ENCODE measurements at places on chromosomes 6 and 20.
A peak's percentile ranks its signal among the peaks of the same experiment; 100 is the strongest.

GRCh38 chr6:136546331-136546730 is 3.9 kb downstream of the MAP7 start:
- no peak for DNase-seq

DNA sequence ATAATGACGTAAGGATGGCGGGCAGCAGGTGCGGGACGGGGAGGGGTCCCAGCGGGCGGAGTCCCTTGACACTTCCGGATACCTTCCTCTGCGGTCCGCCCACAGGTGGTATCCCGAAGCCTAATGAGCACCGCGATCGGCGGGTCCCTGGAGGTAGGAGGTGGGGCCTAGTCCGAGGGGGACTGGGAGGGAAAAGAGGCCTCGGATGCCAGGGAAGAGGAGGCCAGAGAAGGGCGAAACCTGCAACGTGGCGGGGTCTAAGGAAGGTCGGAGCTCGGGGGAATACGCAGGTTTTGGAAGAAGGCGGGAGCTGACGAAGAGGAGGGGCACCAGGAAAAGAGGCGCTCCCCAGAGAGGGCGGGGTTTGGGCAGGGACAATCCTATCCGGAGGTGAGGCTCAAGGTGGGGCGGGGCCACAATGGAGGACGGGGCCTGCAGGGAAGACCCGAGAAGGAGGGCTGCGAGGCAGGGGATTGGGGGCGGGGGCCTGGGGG is 3.7 kb downstream of the PRSS16 start:
- peak; percentile 9 for DNase-seq

GRCh38 chr6:151044465-151045441 is 179.3 kb downstream of the MTHFD1L start:
- DNase-seq = no peak

- DNase-seq = no peak
Measured at GRCh38 chr6:15614277-15614676, 48.6 kb downstream of the DTNBP1 start.

- no peak for DNase-seq
Measured at GRCh38 chr6:125714441-125715090, 34.9 kb upstream of the HEY2 start.

GRCh38 chr6:166714187-166714510 is 87.1 kb upstream of the RPS6KA2 start:
- DNase-seq = no peak

DNA sequence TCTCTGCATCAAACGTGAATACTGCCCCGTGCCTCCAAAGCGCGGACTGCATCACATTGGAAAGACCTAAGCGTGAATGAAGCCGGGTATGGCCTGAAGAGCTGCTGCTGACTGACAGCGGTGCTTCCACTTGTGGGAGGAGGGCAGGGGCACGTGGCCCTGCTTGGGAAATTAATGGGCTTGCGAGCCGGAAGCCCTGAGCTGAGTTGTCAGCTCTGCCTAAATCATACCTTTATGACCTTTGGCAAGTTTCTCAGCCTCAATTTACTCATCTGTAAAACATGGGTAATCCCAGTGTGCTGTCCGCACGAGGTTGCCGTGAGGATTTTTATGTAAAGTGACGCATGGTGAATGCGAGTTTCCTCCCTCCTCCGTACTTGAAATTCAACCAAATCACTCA is 67.0 kb upstream of the FOXQ1 start:
- DNase-seq = no peak

GRCh38 chr6:113649880-113650609 is 207.1 kb upstream of the MARCKS start:
- DNase-seq = no peak

DNA sequence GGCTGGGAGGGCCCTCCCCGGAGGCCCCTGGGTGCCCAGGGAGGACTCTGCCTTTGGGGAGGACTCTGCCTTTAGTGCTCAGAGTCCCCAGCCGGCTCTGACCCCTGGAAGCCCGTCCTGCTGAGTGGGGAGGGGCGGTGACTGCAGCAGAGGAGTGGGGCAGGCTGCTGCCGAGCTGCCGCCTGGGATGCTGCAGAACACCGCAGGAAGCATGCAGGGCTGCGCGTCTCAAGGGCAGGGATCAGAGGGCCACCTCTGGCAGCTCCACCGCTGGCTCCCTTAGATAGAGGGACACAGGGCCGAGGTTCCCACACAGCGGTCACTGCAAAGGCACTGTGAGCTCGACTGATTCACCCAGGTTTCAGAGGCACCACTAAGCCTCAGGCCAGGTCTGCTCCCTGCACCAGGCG is 82.2 kb upstream of the GATA5 start:
- DNase-seq = no peak

GRCh38 chr20:17874271-17875105 is 94.1 kb downstream of the SNX5 start:
- no peak for DNase-seq

DNA sequence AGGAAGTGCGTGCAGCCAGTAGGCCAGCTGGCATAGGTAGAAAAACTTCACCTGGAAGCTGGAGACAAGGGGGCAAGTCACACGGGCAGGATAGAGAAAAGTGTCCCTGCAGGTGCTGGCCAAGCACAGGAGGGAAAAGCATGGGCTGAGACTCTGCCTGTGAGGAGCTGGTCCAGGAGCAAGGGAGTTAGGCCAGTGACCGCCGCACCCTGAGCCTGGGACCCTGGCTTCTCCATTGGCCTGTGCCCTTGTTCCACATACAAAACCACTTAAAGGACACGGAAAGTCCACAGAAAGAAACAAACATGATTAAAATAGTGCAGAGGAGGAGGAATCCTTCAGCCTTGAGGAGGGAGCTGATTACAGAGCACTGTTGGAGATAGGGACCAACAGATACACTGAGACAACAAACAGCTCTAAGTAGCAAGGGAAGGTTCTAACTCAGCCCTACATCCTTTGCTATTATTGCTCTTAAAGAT is 68.6 kb downstream of the TRAM2 start:
- no peak for DNase-seq

GRCh38 chr20:53949319-53949839 is 121.0 kb downstream of the BCAS1 start:
- peak; percentile 41 for DNase-seq

DNA sequence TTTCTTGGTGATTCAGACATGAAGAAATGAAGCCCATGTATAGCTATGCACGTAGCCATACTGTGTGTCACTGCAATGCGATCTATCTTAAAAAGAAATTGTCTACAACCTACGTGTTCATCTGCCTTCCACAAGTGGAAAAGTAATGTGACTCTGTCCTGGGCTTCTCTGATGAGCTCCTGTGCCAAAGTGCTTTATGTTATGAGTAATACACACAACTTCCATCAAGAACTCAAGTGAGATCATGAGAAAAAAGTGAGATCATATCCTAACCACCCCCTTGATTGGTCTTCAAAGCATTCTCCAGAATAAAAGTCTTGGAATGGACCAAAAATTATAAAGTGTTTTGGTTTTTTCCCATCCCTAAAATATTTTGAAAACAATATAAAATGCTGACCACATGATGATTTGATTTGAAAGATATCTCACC is 114.3 kb downstream of the DST start:
- DNase-seq = no peak

DNA sequence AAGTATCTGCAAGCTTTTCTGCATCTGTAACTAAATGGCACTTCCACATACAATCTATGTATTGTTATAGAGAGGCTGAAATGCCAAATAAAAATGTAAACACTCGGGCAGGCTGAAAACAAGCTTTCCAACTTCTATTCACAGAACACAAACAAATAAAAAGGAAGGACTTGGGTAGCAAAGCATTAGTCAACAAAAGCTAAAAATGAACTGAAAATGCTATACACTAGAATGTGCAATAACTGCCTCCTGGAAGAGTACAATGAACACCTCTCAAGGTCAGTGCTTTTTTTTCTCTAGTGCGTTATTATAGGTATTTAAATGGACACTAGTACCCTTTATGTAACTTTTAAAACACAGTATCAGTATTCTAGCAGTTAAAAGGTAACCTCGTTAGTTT is 31.4 kb downstream of the STK38 start:
- DNase-seq = no peak

DNA sequence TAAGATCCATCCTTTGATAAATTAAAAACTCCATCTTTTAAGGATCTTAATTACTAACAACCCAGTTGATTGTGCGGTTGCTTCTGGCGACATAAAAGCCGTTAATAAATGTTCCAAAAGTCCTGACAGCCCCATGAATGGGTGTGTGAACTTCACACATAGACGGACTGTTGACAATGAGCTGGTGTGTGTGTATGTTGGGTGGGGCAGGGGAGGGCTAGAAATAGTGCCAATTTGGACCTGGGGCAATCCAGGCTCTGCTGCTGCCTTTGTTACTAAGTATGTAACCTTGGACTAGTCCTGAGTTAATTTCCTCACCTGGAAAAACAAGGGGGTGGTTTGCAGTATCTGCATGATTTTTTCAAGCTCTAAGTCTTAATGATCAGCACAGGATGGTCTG is 4.2 kb downstream of the MAS1 start:
- no peak for DNase-seq

- no peak for DNase-seq
Measured at GRCh38 chr6:127564761-127565160, 12.2 kb upstream of the C6orf58 start.

GRCh38 chr6:6657085-6657819 is 68.7 kb downstream of the LY86 start:
- no peak for DNase-seq

DNA sequence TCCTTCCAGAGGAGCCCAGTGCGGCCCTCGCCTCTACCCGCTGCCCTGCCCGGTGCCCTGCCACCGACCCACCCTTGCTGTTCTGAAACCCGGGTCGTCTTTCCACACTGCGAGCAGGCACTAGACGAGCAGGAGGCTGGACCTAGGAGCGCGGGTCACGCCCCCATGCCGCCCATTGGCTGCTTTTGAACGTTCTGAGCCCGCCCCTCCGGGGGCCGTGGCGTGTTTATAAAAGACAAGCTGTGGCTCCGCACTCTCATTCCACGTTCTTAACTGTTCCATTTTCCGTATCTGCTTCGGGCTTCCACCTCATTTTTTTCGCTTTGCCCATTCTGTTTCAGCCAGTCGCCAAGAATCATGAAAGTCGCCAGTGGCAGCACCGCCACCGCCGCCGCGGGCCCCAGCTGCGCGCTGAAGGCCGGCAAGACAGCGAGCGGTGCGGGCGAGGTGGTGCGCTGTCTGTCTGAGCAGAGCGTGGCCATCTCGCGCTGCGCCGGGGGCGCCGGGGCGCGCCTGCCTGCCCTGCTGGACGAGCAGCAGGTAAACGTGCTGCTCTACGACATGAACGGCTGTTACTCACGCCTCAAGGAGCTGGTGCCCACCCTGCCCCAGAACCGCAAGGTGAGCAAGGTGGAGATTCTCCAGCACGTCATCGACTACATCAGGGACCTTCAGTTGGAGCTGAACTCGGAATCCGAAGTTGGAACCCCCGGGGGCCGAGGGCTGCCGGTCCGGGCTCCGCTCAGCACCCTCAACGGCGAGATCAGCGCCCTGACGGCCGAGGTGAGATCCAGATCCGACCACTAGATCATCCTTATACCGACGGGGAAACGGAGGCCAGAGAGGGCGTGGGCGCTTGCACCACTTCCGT is at the start of gene ID1:
TSS of gene ID1 (plus strand) at position 259 of the 871 bp plus-strand sequence. CDS start at position 358, 99 bp downstream.
- DNase-seq = peak; percentile 76

- DNase-seq = no peak
Measured at GRCh38 chr20:61744691-61745396, 320.8 kb downstream of the TAF4 start.

DNA sequence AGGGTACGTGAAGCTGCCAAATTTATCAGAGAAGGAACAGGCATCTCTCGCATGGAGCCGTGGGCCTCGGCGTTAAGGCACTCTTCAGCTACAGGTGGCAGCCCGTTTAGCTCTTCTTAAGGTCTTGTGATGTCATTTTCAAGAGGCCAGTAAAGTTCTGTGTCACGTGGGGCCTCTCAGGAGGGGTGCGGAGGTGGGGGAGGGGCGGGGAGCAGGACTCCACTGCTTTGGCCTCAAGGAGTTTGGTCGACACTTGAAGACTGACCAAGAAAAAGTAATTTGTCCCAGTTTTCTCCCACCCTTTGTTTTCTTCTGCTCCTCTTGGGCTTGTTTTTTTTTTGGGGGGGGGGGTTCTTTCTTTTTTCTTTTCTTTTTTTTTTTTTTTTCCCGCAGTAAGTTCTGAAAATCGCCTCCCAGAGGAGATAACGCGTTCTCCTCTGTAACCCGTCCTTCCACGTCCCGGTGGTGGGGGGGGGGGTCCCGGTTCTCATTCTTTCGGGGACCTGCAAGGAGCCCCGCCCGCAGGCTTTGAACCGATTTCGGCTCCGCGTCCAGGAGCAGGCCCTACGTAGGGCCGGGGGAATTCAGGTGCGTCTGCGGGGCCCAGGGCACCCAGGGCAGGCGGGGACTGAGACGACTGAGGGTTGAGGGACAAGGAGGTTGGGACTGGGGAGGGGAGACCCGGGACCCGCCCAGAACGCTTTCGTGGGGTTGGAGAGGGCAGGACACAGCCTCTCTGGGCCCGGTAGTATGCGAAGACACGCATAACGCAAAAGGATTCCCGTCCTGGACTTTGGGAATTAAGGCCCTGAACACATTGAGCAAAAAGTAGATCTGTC is 26.0 kb downstream of the GPX6 start:
- DNase-seq = no peak

DNA sequence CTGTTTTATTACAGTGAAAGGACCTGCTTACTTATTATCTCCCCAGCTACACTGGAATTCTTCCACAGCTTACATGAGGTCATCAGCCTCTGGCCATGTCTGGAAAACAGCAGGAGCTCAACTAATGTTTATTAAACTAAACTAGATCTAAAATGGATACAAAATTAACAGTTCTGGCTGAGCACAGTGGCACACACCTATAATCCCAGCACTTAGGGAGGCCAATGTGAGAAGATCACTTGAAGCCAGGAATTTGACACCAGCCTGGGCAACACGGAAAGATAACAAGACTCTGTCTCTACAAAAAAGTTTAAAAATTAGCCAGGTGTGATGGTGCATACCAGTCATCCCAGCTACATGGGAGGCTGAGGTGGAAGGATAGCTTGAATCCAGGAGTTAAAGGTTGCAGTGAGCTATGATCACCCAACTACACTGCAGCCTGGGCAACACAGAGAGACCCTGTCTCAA is 220.8 kb upstream of the MARCKS start:
- DNase-seq = no peak

DNA sequence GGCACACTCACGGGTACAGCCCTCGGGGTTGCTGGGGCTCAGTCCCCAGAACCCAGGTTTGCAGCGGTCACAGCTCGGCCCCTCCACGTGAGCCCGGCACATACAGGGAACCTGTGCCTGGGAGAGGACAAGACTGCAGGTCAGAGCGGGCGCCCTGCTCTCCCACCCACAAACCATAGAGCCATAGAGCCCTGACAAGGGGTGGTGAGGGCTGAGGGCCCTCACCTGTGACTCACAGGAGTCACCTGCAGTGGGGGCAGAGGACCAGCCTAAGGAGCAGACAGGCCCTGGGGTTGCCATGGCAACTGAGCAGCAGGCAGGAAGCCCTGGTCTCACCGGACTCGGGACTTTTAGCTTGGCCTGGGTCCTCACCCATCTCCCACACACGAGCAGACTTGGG is 30.8 kb downstream of the LAMA5 start:
- DNase-seq = no peak

- DNase-seq = no peak
Measured at GRCh38 chr20:54044156-54044555, 26.2 kb downstream of the BCAS1 start.

DNA sequence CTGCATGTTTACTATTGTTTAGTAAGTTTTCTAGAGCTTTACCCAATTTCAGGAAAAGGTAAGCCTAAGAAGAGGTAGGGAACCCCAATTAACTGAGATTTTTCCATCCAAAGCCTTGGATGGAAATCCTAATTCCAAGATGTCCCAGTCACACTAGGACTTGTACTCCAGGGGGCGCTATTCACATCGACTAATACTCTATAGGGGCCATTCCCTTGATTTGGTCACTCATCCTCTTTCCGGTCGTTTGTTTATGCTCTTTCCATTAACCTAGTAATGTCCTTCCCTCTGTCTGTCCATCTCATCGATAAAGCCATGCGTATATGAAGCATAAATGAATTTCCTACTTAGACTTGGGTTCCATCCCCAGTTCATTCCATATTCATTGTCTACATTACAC is 80.8 kb upstream of the FUCA2 start:
- DNase-seq = no peak
